ENCODE measurements at places on chromosomes 4 and X.
A peak's percentile ranks its signal among the peaks of the same experiment; 100 is the strongest.

- no peak for DNase-seq
These were observed 583 bp downstream of the ABHD18 start for GRCh38 chr4:127965803-127966175.

GRCh38 chr4:46878641-46879040, 30.4 kb downstream of the COX7B2 start:
- no peak for DNase-seq

DNA sequence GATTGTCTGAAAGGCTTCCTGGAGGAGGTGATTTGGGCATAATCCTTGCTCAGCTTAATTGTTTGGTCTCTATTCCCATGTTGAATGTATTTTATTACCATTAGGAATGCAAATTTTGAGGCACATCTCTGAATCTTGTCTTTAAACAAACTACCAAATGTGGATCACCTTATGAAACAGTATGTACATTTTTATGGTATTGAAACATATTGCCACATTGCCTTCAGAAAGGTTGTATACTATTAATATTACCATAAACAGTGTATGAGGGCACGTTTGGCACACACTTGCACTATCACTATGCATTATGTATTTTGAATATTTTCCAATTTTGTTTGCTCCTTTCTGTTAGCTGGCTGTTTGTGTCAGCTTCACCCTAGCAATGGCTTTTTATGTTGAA, 60.0 kb upstream of the ALB start:
- no peak for DNase-seq

- DNase-seq: no peak
These were observed 31.7 kb upstream of the AREG start for GRCh38 chr4:74413265-74413664.

DNA sequence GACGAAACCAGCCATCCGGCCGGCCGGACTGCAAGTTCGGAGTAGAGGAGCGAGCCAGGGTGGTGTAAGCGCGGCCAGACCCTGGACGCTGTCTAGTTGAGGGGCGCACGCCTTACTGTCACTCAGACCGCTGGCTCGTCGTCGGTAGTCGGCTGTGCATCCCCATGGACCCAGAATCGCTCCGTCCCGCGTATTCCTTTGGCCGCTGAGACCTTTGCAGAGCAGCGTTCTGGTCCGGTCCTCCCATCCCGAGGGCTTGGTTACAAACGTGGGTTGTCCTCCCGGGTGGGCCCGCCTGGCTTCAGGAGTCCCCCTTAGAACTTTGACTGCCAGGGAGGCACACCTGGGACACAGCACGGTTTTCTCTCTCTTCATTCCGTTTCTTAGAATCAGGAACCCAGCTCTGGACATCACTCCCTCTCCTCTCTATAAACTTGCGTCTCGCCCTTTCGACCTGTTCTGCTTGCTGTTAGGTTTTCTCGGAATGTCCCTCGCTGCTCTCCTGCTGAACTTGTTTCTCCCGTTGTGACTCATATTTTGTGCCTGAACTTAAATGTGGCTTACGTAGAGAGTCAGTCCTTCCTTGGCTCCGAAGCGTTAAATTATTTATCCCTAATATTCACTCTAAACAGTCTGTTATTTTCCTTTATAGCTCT, 672 bp downstream of the PGM2 start:
- DNase-seq: no peak

DNA sequence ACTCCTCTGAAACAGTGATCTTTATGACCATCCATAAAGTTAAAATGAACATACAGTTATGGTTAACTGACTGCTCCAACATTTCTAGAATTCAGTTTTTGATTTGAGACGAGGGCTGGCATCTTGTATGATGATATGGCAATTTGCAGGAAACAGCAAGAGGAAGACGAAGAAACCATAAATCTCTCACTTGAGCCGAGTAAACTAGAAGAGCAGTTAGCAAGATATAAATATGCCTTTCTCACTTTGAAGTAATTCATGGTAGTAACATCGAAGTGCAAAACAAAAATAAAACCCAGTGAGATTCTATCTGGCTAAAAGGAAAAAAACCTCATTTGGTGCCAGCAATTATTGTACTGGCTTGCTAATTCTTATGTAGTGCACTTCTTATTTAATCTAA, 139.0 kb upstream of the SPRY1 start:
- no peak for DNase-seq

- no peak for DNase-seq
These were observed 25.6 kb downstream of the FHDC1 start for GRCh38 chr4:152961773-152962115.

GRCh38 chr4:125389713-125390112, 75.0 kb downstream of the FAT4 start:
- DNase-seq: no peak

DNA sequence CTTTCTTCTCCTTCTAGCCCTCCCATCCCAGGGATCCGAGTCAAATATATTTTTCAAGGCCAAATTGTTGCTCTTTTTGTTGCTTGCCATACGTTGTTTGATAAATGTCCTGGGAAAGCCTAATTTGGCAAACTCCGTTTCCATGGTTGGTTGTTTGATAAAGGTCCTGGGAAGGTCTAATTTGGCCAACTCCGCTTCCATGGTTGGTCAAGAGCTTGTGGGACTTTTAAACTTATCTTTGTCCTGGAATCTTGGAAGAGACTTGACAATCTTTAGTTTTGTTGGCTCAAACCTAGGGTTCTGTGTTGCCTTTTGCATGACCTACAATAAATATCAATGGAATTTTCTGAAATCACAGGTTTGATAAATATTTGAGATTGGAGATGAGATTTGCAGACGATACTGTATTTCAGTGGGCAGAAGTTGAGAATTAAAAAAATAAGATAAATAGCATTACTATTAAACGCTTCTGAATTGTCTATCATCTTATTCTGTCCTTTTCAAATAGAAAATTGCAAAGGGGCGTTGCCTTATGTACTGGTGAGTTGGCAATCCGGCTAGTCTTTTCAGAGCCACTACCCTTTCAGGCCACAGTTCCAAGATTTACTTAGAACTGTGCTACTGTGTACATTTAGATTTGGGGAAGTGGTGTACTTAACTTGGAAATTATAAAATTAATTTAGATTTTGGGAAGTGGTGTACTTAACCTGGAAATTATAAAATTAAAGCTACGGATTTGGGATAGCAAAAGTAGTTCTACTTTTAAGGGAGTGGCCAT, 804 bp downstream of the OSTC start:
- no peak for DNase-seq

- no peak for DNase-seq
These were observed 9.7 kb downstream of the AMMECR1 start for GRCh38 chrX:110308220-110308619.

- DNase-seq: no peak
These were observed 508.7 kb downstream of the FSTL5 start for GRCh38 chr4:161655148-161655547.

DNA sequence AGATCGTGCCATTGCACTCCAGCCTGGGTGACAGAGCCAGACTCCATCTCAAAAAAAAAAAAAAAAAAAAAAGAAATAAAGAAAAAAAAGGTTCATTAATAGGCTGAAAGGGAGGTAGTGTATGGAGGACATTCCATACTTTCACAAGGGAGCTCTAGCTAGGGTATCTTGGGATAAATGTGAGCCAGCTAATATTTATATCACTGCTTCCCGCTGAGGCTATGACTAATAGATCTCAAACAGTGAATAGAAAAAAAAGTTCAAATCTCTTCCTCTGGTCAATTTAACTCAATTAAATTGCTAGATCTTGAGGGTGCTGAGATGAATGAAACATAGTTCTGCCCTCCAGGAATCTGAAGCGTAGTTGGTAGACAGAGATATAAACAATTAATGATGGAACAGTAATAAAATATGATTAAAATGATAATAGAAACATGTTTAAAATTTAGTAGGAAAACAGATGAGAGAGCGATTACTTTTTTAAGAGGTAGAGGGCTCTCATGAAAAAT, 55.7 kb upstream of the SHISA3 start:
- no peak for DNase-seq

DNA sequence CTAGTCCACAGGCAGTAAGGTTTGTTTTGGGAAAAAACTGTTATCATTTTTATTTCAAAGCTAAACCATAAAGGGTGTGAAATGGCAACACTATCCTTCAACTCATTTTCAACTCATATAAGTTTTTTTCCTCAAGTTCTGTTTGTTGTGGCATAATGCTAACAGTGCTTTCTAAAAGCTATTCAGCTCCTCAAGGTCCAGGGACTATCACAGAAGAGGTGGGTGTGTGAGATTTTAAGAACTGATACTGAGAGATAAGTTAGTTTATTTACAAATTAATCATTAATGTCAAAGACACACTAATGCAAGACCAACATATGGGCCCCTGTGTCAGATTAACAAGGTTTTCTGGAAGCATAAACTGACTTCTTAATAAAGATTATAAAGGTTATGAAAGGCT, 11.8 kb downstream of the UGT2B15 start:
- DNase-seq: no peak

DNA sequence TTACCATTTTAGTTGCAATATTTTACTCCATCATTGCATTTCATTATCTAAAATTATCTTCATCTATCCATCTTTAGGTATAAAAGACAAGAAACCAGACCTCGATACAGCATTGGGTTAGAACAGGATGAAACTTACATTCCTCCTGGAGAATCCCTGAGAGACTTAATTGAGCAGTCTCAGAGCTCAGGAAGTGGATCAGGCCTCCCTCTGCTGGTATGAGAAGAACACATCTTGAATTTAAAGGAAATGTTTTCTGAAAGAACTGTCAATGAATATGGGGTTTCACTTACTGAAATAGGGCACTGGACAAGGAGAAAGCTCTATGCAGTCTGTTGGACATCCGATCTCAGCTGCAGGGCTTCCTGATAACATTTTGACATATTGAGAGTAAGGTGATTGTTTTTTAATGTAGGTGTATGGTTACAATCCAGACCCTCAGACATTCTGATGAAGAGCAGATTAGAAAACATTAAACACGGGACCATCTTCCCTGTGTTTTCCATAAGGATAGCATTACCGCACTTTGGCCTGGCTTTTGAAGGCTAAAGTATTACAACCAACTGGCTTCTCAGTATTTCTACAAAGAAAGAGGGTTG, 367.2 kb downstream of the BMPR1B start:
- DNase-seq: peak; percentile 30

- DNase-seq: no peak
These were observed 2.7 kb downstream of the BCOR start for GRCh38 chrX:40094900-40095582.

- DNase-seq: no peak
These were observed 261.2 kb upstream of the NDST4 start for GRCh38 chr4:115374621-115375020.

DNA sequence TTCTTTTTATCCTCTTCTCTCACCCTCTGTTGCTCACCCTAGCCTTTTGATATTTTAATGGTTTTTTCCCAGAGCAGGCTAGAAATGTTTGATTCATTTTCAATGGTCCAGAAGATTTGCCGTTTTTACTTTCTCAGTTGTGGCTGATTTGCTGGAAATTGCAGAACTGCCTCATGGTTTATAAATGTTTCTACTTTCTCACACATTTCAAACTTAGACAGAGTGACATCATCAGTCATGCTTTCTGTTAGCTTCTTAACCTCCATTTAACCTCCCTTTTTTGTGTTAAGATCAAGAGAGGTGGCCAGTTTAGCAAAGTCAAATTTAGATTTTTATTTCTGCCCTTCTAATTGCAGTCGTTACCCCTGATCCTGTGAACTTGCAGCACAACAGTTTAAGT, 8.7 kb downstream of the RXFP1 start:
- no peak for DNase-seq

GRCh38 chr4:183823434-183823833, 81.7 kb upstream of the STOX2 start:
- peak; percentile 71 for DNase-seq

- DNase-seq: no peak
These were observed 313.3 kb upstream of the ACTRT1 start for GRCh38 chrX:128365492-128365891.

DNA sequence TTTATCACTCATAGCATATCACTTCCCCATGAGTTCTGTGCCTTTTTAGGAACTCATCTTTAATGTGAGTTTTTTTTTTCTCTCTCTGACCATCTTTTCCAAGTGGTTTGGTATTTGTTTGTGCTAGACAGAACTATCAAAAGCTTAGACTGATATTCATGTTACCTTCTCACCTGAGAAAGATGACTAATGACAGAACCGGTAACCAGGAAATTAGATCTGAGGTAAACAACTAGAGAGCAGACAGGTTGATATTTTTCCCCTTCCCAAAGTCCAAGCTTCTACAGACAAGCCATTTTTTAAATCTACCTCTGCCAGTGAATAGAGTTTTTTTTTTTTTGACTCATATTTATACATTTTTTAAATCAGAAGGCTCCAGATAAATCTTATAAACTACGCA, 17.0 kb upstream of the SRD5A3 start:
- no peak for DNase-seq

GRCh38 chr4:165440415-165441158, 61.8 kb downstream of the CPE start:
- DNase-seq: peak; percentile 45

GRCh38 chrX:42627891-42628290, 150.1 kb downstream of the PPP1R2C start:
- DNase-seq: no peak

- DNase-seq: no peak
These were observed 72.4 kb downstream of the APBB2 start for GRCh38 chr4:41141900-41142299.

DNA sequence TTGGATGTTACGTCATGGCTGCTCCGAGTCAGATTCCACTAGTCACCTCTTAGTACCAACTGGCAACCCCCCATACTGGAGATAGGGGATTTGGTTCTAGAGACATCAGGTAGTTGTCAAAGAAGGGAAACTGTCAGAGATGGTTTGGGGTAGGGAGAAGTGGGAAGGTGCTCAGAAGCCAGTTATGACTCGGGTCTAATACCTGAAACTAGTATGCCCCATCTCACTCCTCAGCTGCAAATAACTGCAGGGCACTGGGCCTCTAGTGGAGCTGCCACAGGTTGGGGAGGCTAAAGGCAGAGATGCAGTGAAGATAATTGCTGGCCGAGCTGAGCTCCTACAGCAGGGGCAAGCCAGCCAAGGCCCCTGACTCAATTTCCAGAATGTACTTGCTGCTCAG, 30.0 kb downstream of the OTUD6A start:
- DNase-seq: no peak

DNA sequence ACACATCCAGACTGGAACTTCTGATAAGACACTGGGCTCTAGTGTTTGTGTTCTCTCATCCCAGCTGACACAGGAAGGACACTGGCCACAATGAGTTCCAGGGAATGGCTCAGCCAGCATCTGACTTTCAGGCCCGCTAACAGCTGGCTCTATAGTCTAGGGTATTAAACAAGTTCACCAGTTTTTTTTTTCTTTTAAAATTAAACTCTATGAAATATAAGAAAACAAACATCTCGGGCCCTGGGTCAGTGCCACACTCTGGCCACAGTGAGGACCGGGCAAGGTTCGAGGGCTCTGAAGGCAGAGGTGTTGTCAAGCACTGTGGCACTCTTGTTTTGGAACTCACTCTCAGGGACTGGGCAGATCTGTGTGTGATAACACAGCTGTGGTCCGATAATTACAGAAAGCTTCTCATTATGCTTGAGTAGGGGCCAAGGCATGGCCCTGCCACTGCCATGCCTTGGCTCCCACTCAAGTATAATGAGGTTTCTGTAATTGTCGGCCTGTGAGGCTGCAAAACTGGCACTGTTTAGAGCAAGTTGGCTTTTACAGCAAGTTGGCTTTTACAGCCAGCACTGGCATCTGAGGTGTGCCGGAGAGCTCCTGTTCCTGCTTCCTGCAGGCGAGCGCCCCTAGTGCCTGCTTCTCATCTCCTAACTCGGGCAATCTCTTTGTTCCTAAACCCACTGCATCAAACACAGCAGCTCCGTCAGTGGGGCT, 62.8 kb downstream of the PPP1R2C start:
- DNase-seq: peak; percentile 36

- DNase-seq: peak; percentile 64
These were observed 1.2 kb downstream of the BCOR start for GRCh38 chrX:40096395-40097091.
